Lower leg skin (tissue), 4 donors: ENCODE measurements at places on chromosomes 3 and 15.

DNA sequence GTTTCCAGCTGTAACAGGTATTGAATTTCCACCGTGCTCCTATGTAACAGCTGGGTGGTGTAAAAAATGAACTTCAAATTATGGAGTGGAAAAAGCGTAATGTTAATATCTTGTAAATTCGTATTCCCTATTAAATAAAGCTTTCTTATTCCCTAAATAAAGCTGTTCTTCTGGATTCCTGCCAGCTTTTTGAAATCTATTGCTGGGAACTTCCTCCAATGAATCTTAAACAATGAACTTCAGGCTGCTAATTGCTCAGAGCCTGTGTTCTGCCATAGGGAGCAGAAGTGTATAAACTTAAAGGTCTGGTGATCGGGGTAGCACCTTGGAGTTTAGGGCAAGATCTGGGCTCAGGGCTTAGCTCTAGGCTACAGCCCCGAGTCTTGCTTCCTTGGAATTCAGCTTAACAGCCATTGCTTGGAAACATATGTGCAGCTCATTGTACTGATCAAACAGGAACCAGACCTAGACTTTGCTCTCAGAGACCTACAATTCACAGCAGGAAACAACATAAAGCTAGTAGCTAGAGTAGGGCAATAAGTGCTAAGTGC is 1.4 kb downstream of the ARL14 start:
- DNase-seq = no peak

DNA sequence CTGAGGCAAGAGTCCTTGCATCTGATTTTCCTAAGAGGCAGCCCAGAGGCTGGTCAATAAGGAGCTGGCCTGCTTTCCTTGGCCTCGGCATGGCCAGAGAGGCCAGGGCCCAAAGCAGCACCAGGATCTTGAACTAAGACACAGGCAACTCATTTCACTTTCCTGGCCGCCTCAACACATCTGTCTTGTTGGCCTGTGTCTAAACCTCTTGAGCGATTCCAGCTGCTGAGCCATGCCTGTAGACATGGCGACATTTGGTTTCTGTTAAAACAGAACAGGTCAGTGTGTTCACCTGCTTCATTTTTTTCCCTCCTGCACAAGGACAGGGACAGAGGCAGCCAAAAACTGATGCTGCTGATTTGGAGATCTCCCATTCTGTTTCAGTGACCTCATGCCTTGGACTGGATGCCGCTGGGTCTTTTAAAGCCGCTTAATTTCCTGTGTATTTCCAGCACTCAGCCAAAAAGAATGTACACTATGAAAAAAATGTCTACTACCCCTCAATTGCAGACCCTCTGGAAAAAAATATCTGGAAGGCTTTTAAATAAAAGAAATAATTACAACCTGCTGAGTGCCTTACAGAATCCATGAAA is 266.6 kb upstream of the ICE2 start:
- no peak for DNase-seq

DNA sequence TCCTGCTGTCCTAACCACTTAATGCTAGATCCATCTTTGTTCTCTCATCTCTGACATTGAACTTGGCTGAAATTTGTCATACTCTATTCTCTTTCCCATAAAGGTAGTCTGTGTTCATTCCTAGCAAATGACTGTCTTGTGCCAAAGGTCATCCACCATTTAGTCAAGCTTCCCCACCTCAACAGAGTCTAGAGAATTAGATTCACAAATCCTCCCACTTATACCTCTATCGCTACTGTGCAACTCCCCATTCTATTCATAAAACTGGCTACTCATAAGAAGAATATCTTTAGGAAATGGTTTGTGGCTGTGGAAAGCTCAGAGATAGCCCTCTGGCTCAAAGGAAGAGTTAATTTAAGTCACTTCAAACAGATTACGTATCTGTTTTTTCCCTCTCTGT is 59.7 kb upstream of the MBNL1 start:
- no peak for DNase-seq

DNA sequence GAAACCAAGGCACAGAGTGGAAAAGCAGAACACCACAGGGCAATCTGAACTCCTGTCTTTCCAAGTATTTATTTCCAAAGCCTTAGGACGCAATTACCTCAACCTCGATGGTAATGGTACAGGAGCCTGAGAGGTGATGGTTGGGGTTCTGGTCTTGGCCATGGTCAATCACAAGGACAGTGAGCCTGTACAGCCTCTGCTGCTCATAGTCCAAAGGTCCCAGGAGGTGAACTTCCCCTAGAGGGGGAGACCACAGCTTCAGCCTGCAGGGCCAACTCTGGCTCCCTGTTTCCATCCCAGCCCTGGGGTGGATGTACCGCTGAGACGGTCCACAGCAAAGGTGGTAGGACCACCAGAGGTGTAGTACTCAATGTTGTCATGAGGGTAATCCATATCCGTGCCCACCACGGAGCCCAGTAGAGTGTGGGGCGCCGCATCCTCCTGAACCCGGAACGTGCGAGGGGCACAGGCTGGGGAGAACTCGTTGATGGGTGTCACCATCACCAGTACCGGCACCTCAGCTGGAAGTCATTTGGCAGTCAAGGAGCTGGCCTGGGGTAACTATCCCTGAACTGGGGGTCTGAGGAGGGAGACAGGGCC is 6.1 kb downstream of the CDHR4 start:
- DNase-seq = no peak

GRCh38 chr15:49145651-49146609 is 9.5 kb downstream of the COPS2 start:
- DNase-seq = no peak

- DNase-seq = peak; percentile 85
These were observed 401 bp downstream of the SEC11A start for GRCh38 chr15:84715441-84716035.

DNA sequence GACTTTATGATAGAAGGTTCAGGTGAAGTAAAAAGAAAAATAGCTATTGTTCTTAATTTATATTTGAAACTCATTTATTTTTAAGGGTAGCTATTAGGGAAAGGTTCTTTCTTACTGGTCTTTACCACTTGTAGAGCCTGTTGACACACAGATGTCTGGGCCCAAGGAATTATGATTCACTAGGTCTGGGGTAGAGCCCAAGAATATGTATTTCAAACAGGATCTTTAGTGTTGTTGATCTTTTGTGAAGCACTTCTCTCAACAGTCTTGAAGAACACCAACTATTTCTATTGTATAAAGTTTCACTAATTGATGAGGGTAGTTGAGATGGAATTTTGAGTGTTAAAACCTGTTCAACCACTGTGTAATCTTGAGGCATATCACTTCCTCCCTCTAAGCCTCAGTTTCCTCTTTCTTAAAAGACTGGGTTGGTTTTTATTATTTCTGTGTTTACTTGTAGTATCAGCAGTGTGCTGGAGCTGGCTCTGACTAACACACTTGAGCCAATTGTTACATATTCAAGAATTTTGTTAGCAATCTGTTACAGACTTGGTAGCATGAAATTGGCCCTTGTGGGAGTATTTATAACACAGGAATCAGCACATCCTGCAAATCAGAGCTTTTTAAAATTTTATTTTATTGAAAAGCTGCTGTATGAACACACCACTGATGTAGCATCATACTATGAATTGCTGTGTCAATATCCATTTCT is 155.9 kb downstream of the RBMS3 start:
- DNase-seq = no peak

DNA sequence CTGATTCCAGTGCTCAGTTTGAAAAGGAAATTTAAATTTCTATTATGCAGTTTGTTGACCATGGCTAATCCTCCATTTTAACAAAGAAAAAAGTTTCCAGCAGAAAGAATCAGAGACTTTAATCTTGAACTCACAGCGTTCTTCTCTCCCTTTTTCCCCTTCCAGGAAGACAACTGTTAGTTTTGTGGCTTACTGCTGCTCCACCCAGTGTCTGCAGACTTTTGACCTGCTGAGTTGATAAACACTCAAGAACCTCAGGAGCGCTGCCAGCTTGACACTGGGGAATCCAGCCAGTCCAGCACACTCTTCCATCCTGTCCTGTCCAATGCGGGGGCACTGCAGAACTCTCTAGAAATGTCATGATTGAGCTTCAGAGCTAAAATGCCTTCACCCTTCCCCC is 134.6 kb downstream of the LRRC28 start:
- DNase-seq = no peak

- no peak for DNase-seq
These were observed 110.8 kb downstream of the TBC1D2B start for GRCh38 chr15:77966540-77967234.

- DNase-seq = no peak
These were observed 1.7 kb downstream of the PPCDC start for GRCh38 chr15:75025107-75025506.

GRCh38 chr15:70451821-70452653 is 311.3 kb downstream of the UACA start:
- no peak for DNase-seq

DNA sequence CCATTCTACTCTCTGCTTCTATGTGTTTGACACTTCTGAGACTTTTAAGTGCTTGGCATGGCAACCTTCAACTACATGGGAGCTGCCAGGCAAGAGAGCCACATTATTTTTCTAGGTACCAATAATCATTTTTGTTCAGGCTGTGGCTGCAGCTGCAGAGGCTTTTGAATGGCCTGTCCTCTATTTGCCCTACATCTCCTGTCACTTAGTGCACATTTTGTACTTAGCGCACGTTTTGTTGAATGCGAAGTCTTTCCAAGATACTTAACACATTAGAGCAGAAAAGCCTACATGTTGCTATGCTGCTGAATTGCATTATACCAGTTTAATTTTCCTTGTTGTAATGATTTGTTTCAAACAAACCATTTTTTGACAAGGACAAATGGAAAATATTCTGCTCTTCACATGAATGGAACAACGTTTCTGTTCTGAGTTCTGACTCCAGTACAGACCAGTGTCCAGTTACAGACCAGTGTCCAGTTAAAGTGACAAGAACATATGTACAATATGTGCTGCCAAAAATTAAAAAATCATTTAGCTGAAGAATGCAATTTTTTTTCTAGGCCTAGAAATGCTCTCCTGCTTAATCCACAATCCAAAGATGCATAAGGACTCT is 113.9 kb downstream of the ABI3BP start:
- DNase-seq = no peak

DNA sequence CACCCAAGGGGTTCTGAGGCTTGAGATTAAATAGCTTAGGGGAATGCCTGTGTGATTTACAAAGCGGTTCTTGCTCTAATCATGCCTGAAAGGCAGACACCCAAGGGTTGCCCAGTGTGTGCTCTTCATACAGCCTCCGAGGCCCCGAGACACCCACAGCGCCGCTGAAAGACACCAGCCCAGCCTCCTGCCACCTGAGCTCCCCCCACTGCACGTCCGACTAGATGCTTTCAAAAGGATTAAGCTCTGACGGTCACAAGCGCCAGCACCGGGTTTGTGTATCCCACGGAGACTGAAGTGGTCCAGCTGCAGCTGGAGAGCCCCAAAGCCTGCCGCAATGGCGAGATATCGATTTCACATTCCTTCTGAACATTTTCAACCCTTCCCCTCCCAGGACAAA is 50.3 kb downstream of the SPATA12 start:
- no peak for DNase-seq

GRCh38 chr3:146813496-146813895 is 208.3 kb upstream of the PLSCR5 start:
- no peak for DNase-seq

DNA sequence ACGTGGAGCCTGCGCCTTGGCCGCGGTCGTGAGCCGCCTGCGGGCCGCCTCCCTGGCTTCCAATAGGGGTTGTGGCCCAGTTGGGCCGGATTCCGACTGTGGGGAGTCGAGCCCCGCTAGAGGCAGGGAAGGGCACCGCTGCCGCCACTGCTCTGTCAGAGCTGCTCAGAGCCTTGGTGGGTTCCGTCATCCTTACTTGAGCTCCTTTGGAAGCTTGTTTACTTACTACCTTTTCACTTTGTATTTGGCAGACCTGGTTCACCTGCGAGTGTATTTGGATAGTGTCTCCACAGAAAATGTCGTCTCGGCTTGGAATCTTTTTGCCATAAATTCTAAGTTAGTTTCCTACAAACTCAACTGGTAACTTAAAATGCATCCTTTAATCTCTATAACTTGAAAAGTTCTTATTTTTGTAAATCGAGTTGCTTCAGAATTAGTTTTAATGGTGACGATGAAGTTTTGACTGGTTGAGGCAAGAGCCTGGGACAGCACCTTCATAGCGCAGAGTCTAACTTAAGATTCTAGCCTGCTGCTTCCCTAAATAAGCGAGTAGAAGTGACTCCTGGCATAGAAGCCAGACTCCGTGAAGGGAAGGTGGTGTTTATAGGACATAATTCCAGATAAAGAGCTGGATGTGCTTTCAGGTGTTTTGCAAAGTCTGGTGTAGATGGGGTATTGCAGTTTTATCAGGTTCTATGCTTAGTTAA is 800 bp downstream of the DAG1 start:
- no peak for DNase-seq

DNA sequence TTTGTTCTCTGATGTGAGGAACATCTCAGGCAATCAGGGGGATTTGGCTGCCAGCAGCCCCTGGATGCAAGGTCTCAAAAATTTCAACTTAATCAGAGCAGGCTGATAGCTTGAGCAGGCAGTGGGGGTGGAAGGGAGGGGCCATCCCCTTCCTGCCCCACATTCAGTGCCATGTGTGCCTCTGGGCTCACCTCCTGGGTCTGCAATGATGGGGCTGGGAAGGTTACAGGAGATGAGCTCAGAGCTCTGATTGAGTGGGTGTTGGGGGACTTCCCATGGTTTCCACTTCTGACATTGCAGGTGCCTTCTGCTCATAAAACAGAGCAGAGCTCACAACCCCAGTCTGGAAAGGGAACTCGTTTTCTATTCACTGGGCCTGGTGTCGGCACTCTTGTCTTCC is 37.0 kb downstream of the PARP16 start:
- no peak for DNase-seq

DNA sequence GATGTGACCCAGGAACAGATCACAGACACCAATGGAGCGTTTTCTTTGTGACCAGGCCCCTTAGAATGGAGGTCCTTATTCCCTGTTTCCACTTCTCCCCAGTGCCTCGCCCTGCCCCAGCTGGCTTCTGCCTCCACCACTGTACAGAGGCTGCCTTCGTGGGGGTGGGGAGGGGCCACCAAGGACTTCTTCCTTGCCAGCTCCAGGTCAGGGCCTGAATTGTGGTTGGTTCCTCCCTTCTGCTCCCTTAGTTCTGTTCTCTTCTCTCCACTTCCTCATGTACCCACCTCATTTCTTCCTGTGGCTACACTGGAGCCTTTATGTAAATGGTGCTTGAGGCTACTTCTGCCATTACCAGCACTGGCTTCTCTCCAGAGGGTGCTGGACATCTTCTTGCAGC is 16.4 kb downstream of the TGM4 start:
- peak; percentile 76 for DNase-seq

DNA sequence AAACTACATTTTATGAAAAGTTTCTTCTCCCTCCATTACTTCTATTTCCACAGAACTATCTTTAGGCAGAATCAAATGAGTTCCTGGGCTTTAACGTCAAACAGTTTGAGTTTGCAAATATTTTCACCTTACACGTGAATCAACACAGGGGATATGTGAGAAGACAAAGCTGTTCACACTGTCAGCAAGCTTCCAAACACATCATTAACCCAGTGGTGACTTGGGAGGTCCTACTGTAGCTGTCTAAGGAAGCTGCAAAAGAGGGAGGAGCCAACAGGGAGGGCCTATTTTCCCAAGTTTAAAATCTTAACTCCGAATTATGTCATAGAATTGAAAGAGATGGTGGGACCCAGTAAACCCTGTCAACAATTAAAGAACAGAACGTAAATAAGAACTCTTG is 337.8 kb upstream of the DNAJC19 start:
- no peak for DNase-seq
